ENCODE measurements at places on chromosomes 5 and 9. TPM values are rescaled to one million over a fixed set of nuclear protein-coding genes. Genes with fewer than 3 reads are reported as not detected.

DNA sequence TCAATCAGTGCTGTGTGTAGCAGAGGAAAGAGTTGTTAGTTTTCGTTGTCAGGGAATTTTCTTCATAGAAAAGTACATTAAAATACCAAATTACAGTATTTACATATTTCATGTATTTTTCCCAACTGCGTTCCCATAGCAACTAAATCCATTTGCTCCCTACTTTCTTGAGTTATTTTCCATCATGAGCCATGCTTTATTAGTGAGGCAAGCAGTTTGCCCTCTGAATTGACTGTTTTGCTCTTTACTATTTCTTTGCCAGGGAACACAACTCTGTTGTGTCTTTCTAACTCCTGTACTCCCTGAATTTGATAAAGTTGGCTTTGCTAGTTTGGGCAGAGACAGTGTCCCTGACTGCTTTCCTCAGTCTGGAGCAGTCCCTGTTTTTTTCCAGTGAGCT lies 276.2 kb upstream of the SLC30A5 start:
- no peak overlapping the region for H3K4me3 ChIP-seq
- H3K4me1 ChIP-seq = no peaks in the 10 kb centered on the region
- DNase-seq = no peak
- no peak overlapping the region for H3K27ac ChIP-seq
- no peaks in the 10 kb centered on the region for H3K36me3 ChIP-seq

GRCh38 chr9:86369810-86370209 lies 15.6 kb upstream of the TUT7 start:
- DNase-seq = no peak
- peaks cover 19% of the 10 kb centered on the region for H3K36me3 ChIP-seq
- H3K4me1 ChIP-seq = no peaks in the 10 kb centered on the region

GRCh38 chr5:115100319-115100955 lies 69.3 kb downstream of the TRIM36 start:
- DNase-seq = no peak
- no peak overlapping the region for H3K4me3 ChIP-seq
- H3K4me1 ChIP-seq = no peaks in the 10 kb centered on the region
- no peak overlapping the region for H3K27ac ChIP-seq
- no peaks in the 10 kb centered on the region for H3K36me3 ChIP-seq

- H3K36me3 ChIP-seq = no peaks in the 10 kb centered on the region
- H3K4me3 ChIP-seq = no peak overlapping the region
- no peak overlapping the region for H3K27ac ChIP-seq
- no peak for DNase-seq
Measured at GRCh38 chr5:131977212-131977604, 31.7 kb upstream of the MEIKIN start.

DNA sequence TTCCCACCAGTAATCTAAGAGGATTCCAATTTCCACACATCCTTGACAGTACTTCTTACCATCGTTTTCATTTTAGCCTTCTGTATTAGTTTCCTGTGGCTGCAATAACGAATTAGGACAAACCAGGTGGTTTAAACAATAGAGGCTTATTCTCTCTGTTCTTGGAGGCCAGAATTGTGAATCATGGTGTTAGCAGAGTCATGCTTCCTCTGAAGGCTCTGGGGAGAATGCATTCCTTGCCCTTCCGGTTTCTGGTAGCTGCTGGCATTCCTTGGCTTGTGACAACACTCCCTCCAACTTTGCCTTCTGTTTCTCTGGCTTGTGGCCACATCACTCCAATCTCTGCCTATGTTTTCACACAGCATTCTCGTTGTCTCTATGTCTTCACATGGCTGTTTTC lies 23.5 kb downstream of the RIGI start:
- DNase-seq = no peak
- no peaks in the 10 kb centered on the region for H3K4me1 ChIP-seq
- no peak overlapping the region for H3K4me3 ChIP-seq
- H3K36me3 ChIP-seq = no peaks in the 10 kb centered on the region

DNA sequence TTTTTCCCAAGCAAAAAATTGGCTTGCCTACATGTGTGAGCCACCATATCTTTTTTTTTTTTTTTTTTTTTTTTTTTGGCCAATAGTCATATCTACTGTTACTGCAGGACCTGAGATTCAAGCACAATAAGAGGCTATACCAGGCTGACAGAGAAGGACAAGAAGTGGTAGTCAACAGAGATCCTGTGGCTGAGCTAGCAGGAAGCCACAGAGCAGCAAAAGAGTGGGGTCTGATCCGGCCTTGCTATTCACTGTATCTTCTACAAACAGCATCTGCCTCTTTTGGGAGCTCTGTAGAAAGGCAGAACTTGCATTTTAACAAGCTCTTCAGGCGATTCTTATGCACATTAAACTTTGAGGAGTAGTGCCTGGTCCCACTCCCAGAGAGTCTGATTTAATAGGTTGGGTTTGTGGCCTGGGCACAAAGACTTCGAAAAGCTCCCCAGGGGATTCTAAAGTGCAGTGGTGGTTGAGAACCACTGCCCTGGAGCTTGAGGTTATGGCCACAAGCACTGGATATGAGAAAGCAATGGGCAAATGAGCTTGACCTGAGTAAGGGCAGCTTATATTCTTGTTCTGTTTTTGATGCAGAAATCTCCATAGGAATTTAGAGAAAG lies 162.8 kb downstream of the PIK3R1 start:
- H3K27me3 ChIP-seq = peaks cover 11% of the 10 kb centered on the region
- H3K36me3 ChIP-seq = peaks cover 4% of the 10 kb centered on the region
- peak overlapping the region; percentile 22 for H3K27ac ChIP-seq
- H3K4me1 ChIP-seq = peaks cover 45% of the 10 kb centered on the region
- DNase-seq = no peak

DNA sequence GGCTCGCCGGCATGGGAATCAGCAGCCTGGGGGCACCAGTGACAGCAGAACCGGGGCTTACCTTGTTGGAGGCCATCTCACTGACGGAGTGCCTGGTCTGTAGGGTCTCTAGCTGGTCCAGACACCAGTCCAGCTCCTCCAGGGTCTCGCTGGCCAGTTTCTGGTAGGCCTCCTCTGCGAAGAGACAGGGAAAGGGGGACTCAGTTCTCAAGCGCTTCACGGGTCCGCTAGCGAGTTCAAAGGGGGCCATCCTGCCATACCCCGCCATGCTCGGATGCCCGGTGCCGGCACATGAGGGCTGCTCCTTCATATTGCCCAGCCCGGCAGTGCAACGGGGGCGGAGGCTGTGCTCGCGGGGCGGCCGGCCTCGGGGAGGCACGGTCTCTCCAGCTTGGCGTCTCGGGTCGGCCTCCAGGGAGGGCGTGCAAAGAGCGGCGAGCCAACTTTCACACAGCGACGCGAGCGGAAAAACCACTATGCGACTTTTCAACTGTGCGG lies 456.0 kb downstream of the RAB3C start:
- H3K4me3 ChIP-seq = peak overlapping the region; percentile 100
- H3K4me1 ChIP-seq = peaks cover 43% of the 10 kb centered on the region
- peak overlapping the region; percentile 99 for H3K27ac ChIP-seq
- no peaks in the 10 kb centered on the region for H3K27me3 ChIP-seq

The PCDHA9 gene
- not detected for total RNA-seq

DNA sequence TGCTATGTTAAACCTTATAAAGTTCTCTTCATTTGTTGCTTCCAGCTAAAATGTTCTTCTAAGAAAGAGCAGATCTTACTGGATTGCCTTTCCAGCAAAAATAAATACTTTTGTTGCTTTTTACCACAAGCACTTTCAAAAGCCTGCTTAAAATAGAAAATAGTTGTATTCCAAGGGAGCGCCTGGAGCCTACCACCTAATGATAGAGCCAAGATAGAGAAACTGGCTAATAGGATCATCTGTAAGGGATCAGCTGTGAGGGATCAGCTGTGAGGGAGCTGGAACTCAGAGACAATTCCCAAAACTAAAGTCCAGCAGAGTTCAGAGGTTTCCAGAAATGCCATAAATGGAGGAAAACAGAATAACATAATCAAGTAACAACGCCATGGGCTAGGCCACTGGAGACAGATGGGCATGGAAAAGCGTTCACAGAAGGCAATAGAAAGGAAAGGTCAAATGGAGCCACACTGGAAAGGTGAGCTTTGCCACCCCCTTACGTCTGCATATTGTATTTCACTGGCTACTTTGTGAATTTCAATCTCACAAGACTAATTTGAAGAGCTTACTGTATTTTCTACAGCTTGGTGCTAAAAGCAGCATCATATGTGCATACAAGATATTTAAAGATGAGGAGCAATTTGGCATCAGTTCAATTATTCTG lies 140.6 kb upstream of the TLE4 start:
- no peaks in the 10 kb centered on the region for H3K36me3 ChIP-seq
- no peaks in the 10 kb centered on the region for H3K4me1 ChIP-seq
- no peak overlapping the region for H3K4me3 ChIP-seq
- no peaks in the 10 kb centered on the region for H3K27me3 ChIP-seq

GRCh38 chr5:179163236-179164155 lies 103.3 kb downstream of the ZNF354C start:
- H3K27me3 ChIP-seq = peaks cover 6% of the 10 kb centered on the region
- no peaks in the 10 kb centered on the region for H3K36me3 ChIP-seq
- H3K27ac ChIP-seq = no peak overlapping the region
- H3K4me1 ChIP-seq = peaks cover 7% of the 10 kb centered on the region
- H3K4me3 ChIP-seq = no peak overlapping the region

The ZDHHC11 gene
- total RNA-seq = 29.5 TPM

- no peak for DNase-seq
- no peaks in the 10 kb centered on the region for H3K36me3 ChIP-seq
- no peak overlapping the region for H3K27ac ChIP-seq
Measured at GRCh38 chr9:120698766-120699165, 15.5 kb downstream of the MEGF9 start.

DNA sequence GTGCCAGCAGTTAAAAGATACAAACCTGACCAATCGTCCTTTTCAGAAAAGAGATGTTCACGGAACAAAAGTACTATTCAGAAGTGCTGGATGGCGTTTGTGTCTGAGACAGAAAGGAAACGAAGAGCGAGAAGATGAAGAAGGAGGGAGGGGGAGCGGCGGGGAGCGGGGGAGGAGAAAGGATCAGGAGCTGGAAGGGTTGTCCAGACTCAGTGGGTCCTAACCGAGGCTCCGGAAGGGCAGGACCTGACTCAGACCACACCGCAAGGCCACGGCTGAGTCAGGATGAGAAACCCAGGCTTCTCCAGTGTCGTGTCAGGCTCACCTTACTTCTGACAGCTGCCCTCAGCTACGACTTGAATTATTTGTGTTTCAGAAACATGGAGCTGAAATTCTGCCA lies 46.2 kb downstream of the PAX5 start:
- no peak overlapping the region for H3K27ac ChIP-seq
- H3K27me3 ChIP-seq = peaks cover 79% of the 10 kb centered on the region
- peaks cover 26% of the 10 kb centered on the region for H3K4me1 ChIP-seq
- H3K4me3 ChIP-seq = peak overlapping the region; percentile 69
- H3K36me3 ChIP-seq = peaks cover 7% of the 10 kb centered on the region

The ZFP2 gene
- 0.86 TPM for total RNA-seq

GRCh38 chr5:133952729-133953567 lies 15.5 kb downstream of the C5orf15 start:
- no peak for DNase-seq
- peaks cover 2% of the 10 kb centered on the region for H3K36me3 ChIP-seq
- H3K27me3 ChIP-seq = no peaks in the 10 kb centered on the region
- no peak overlapping the region for H3K27ac ChIP-seq
- H3K4me3 ChIP-seq = no peak overlapping the region
- peaks cover 12% of the 10 kb centered on the region for H3K4me1 ChIP-seq

The PCDHGA12 gene
- 0.12 TPM for total RNA-seq

DNA sequence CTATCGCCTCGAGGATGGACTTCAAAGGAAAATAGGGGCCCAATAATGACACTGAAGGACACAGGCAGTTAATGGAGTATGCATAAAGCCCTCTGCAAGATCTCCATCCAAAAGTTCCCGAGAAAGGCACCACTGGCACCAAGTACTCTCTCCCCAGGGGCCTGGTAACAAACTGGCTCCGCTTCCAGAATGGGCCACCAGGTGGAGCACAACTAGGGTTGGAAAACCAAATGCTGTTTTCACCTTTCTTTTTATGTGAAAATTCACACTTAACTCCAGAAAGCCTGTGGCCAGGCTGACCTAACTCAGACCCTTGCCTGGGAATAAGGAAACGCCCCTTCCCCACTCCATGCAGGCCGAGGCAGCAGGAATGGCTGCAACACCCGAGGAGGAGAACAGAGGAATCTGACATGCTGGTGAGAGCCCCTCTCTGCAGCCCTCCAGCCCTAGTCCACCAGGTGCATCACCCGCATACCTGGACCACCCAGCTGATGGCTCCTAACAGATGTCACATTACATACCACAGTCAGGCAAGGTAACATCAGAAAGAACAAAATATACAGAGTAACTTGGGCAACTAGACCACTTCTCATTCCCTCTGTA lies 42.8 kb downstream of the CAMSAP1 start:
- H3K36me3 ChIP-seq = peaks cover 4% of the 10 kb centered on the region
- DNase-seq = peak; percentile 68
- H3K4me3 ChIP-seq = no peak overlapping the region
- peak overlapping the region; percentile 27 for H3K27ac ChIP-seq
- H3K4me1 ChIP-seq = peaks cover 23% of the 10 kb centered on the region
- no peaks in the 10 kb centered on the region for H3K27me3 ChIP-seq
